ENCODE measurements at places on chromosomes 3 and 15. TPM values are rescaled to one million over a fixed set of nuclear protein-coding genes. Genes with fewer than 3 reads are reported as not detected.

The SKIL gene
- total RNA-seq, result 54.8 TPM

The ZNF660 gene
- total RNA-seq, result 12.5 TPM

The CEP19 gene
- total RNA-seq, result 1.8 TPM

The CGGBP1 gene
- 146 TPM for total RNA-seq

The WDR49 gene
- 2.2 TPM for total RNA-seq

The ADPRH gene
- total RNA-seq, result not detected

The MAPKAPK3 gene
- total RNA-seq, result 50.0 TPM

The CLDN18 gene
- total RNA-seq, result 1,096 TPM

The PPP1R14D gene
- not detected for total RNA-seq

The MYEF2 gene
- 77.6 TPM for total RNA-seq

The SLC12A1 gene
- 0.92 TPM for total RNA-seq

The GHRL gene
- 4.1 TPM for total RNA-seq

The STRIT1 gene
- not detected for total RNA-seq
